ENCODE measurements at places on chromosomes 6 and 20. TPM values are rescaled to one million over a fixed set of nuclear protein-coding genes. Genes with fewer than 3 reads are reported as not detected.

GRCh38 chr6:63724721-63725120 lies 89.1 kb downstream of the PHF3 start:
- DNase-seq = no peak

DNA sequence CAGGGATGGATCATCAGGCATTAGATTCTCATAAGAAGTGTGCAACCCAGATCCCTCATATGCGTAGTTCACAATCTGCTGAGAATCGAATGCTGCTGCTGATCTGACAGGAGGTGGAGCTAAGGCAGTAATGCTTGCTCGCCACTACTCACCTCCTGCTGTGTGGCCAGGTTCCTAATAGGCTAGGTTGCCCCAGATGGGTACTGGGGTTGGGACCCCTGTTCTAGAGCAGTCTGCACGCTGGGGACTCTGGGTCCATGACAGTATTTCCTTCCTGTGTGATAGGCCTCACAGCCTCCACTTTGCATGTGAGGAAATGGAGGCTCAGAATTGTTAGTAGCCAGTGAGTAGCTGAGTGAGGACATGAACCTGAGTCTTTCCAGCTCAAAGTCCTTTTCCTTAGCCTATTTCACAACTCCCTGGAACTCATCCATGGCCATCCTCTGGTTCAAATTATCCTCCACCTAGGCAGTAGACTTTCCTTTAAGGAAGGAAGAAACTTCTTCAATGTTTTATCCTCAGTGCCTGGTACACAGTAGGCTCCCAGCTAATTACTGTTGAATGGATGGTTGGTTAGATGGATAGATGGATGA lies 117.2 kb downstream of the SYCP2 start:
- DNase-seq = no peak

DNA sequence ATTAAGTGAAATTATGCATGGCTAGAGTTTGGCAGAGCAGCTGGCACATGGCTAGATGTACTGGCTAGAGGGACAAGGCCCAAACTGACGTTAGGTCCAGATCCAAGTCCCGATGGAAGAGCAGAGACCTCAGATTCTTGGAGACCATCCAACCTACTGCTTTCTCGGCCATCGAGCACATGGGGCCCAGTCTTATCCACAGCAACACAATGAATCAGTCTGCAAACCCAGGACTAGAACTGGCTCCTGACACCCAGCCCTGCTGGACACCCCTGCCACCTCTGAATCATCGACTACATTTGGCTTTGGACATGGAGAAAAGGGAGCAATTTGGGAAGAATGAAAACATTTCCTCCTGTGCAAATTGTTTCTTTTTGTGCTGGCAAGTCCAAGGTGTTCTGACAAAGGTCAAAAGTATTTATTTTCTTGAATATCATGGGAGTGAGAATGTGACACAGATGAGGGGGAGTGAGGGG lies 23.9 kb upstream of the YWHAB start:
- peak; percentile 18 for DNase-seq

DNA sequence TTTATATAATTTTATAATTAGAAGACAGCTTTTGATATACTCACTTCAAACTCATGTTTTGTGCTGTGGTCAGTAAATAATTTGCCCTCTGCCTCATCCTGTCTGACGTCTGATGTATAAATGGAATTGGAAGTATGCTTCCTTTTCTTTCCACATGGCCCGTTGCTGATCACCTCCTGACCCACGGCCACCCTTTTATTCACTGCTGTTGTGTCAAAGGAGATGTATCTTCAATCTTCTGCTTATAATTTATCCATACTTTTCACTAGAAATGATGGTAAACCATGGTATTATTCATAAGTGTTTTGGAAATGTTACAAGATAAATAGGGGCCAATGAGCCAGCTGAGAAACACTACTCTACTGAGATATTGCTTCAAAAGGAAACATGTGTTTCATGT lies 841.8 kb downstream of the PHF3 start:
- DNase-seq = no peak

GRCh38 chr6:52620055-52620905 lies 43.4 kb upstream of the TRAM2 start:
- no peak for DNase-seq

GRCh38 chr6:1798303-1798964 lies 188.7 kb downstream of the FOXC1 start:
- peak; percentile 24 for DNase-seq

GRCh38 chr20:6583134-6583738 lies 184.2 kb upstream of the BMP2 start:
- peak; percentile 55 for DNase-seq

- no peak for DNase-seq
These were observed 90.8 kb downstream of the DOK5 start for GRCh38 chr20:54566031-54566688.

GRCh38 chr20:25324412-25324811 lies 66.2 kb downstream of the ABHD12 start:
- no peak for DNase-seq

DNA sequence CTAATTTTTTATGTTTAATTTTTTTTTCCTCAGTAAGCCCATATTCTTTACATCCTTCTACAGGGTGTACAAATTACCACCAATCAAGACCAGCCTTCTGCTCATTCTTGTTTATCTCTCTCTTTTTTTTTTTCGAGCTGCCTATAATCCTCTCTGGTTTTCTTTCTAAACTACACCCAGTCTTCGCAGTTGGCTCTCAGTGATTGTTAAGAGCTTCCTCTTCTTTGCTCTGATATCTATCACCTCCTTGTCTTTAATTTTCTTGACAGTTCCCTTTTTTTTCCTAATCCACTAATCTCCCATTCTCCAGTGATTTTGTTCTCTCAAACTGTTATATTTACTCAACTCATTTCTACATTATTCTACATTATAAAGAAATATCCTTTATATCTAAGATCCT lies 38.5 kb upstream of the PTPRK start:
- DNase-seq = no peak

- DNase-seq = no peak
These were observed 178.9 kb downstream of the PHF3 start for GRCh38 chr6:63814459-63814858.

GRCh38 chr20:4064144-4064909 lies 49.0 kb upstream of the RNF24 start:
- DNase-seq = peak; percentile 93

DNA sequence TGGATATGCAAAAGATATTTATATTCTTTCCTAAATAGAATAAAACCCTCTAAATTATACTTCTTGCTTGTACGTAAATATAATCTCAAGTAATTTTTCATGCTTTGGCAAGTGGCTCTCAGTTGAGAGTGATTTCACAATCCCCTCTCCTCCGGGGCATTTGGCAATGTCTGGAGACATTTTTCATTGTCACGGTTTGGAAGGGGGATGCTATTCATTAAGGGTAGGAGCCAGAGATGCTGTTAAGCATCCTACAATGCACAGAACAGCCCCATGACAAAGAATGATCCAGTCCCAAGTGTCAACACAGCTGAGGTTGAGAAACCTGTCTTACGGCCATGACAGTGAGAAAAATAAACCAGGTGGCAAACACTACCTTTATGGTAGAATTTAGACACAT lies 75.7 kb downstream of the AGPAT4 start:
- DNase-seq = no peak

GRCh38 chr20:7113577-7114466 lies 346.3 kb downstream of the BMP2 start:
- DNase-seq = peak; percentile 1

GRCh38 chr6:41713650-41714291 lies 21.6 kb downstream of the TFEB start:
- no peak for DNase-seq

GRCh38 chr6:43966374-43966658 lies 160.9 kb downstream of the MRPL14 start:
- DNase-seq = no peak

GRCh38 chr20:9993137-9993536 lies 41.6 kb upstream of the ANKEF1 start:
- no peak for DNase-seq

GRCh38 chr6:134521116-134521501 lies 203.2 kb upstream of the SGK1 start:
- no peak for DNase-seq

DNA sequence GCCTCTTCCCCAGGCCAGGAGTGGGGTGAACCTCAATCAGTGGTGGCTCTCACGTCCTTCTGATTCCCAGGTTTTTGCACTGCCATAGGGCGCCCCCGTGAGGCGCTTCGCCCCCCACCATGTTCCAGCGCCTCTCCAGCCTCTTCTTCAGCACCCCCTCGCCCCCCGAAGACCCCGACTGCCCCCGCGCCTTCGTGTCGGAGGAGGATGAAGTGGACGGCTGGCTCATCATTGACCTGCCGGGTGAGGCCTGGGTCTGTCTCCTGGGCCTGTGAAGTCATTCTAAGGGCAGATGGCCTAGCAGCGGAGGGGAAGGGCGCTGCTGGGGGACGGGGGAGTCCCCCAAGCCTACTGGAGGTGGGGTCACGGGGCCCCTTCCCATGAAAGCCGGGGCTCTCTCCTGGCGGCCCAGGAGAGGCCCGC lies 4.5 kb downstream of the TP53INP2 start:
- peak; percentile 16 for DNase-seq

- DNase-seq = no peak
These were observed 122.5 kb upstream of the TIAM2 start for GRCh38 chr6:154872542-154873114.

DNA sequence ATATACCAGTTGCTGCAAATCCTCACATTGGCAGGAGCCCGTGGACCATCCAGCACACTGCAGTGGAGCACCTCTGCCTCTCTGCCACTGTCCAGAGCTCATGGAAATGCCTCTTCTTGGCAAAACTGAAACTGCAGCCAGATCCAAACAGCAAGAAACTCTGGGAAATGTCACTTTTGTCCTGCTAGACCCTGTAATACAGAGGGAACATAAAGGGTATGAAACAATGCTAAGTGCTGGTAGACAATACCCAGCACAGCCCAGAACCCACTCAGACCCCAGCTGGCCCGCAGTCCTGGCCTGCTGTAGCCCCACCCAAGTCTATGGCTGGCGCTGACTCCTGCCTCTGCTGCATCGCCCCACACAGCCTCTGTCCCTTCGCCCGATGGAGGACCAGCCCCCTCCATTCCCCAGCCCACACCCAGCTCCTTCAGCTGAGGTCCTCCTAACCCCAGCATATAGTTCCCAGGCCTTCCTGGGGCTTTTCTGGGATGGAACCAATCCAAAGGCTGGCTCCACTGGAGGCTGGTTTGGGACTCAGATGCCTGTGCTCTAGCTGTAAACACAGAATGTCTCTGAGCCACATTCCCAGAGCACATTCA lies 242.5 kb downstream of the LRFN2 start:
- DNase-seq = no peak

DNA sequence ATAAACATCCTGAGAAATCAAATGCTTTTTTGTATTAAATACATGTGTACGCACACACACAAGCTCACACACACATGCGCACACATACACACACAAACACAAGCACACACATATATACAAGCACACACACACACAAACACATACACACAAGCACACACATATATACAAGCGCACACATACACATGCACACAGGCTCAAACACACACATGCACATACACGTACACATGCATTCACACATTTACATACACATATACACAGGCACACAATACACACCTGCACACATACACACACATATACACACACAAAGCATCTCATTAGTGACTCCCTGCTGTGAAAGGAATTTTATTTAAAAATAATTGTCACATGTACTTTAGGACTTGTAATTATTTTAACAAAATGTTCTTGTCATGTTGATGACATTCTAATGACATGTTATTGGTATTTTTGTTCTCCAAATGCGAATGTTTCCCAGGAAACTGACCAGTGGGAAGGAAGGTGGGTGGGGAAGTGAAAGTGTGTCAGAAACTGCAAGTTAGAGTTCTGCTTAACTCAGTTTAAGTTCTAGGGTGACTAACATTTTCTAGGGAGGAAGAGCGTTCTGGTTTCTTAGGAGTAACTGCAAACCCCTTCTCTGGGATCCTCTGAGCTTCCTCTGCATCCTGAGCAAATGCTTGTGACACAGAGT lies 113.9 kb upstream of the ZNF217 start:
- peak; percentile 66 for DNase-seq

DNA sequence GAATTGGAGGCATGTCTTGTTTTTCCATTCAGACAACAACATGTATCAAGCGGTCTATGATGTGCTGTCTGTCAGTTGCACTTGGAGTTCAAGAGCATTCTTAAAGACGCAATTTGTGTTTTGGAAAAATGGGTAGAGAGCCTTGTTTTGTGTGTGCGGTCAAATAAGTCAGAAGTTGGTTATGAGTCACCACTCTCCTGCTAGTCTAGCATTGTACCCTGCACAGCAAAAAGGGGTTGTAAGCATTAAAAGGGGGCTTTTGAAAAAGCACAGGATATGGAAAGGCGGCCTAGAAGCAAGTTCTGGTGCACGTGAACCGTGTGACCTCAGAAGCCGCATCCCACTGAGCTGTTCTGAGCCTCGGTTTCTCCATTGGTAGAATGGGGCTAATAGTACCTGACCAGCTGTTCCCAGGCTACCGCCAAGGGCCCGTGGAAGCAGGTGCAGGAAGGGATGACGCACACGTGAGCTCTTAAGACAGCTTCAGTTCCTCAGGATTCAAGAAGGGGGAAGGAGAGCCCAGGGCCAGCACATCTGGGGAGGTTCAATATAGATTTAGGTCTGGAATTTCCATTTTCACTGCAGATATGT lies 61.6 kb upstream of the SNX9 start:
- DNase-seq = peak; percentile 76

DNA sequence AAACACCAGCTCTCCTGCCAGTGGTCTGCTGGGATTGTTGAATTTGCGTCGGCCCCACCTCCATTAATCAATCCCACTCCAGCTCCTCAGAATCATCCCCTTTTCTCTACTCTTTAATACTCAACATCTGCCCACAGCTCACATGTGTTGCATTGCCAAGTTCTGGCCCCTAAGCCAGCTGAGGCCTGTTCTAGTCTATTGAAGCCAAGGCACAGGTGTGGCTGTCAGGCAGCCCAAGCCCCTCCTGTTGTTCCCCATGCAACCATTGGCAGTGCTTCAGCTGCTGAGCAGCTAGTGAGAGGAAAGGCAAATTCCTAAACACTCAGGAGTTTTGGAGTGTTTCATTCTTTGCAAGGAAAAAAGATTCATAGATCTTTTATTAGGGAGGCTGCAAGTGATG lies 128.0 kb upstream of the NT5E start:
- DNase-seq = no peak

The TMEM30A gene
- total RNA-seq = 206 TPM

The KCNK16 gene
- not detected for total RNA-seq

The PHACTR1 gene
- not detected for total RNA-seq

The HUS1B gene
- 0.56 TPM for total RNA-seq

The SSTR4 gene
- total RNA-seq = not detected

The RFX6 gene
- total RNA-seq = not detected

The FAM110A gene
- total RNA-seq = 0.56 TPM

The WFDC12 gene
- total RNA-seq = not detected

The GHRH gene
- total RNA-seq = not detected

The ZC2HC1B gene
- total RNA-seq = not detected

Data from IMR-90 (cell line).